Stimulated activated naive CD4-positive, alpha-beta T cell treated with Interleukin-2 at 50 U/mL for 16 hours (primary cell): ENCODE measurements at places on chromosomes 12 and 14.

GRCh38 chr14:55138091-55138490 is 9.0 kb downstream of the LGALS3 start:
- no peak for DNase-seq

DNA sequence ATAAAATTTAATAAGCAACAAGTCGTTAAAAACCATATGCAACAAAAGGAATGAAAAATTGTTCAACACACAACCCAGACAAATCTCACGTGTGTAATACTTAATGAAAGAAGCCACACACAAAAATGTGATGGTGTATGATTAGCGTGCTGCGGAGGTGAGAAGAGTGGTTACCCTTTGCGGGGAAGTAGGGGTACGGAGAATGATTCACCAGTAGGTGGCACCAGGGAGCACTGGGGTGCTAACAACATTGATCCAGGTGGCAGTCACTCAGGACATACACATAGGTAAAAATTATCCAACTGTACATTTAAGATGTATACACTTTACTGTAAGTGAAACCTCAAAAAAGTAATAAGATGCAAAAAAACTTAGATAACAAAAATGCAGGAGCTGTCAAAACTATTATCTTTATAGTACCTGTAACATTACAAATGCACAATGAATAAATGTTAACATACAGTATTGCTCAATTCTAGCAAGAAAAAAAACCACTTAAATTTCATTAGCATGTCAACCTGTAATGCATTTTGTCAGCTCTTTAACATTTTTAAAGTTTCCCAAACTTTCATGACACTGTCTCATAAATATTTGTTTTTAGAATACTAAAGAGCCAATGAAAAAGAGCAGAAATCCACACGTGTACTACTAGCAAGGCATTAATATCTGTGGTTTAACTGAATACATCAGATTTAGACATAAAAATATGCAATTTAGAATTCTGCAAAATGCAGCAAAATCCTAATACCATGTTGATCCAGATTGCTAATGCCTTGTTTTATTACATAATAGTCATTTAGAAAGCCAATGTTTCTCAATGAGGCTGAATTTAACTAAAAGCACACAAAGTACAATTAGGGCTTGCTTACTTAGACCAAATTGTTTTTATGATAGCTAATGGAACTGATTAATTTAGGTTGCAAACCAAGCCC is 46.7 kb downstream of the TMCC3 start:
- peak; percentile 23 for DNase-seq

DNA sequence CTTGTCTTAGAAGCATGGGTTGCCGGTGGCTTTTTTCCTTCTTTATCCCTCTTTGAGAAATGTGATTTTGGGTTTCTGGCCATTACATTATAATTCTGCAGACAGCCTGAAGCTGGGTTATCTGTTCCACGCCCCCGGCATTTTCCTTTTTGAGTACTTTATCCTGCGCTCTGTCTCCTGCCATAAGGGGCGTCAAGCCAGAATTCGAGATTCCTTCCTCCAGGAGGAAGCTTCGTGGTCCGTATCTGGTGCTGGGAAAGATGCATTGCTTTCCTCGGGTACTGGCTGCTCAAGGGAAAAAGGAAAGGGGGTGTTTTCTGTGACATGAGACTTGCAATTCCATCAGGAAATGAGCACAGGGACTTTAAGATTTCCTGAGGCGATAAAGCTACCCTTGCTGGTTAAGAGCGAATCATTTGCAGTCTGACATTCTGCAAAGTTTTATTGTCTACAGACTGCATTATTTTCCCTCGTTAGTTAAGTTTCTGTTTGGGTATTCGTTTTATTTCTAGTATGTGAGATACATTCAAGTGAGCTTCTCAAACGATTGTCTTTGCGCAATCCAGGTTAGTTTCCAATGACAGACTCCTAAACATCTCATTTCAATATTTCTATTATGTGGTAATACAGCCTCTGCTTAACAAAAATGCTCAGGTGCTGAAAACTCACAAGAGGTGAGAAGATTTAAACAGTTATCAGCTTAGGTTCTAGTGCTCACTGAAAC is 694 bp downstream of the AKAP5 start:
- no peak for DNase-seq

GRCh38 chr12:26648584-26648983 is 184.4 kb downstream of the ITPR2 start:
- DNase-seq: no peak

DNA sequence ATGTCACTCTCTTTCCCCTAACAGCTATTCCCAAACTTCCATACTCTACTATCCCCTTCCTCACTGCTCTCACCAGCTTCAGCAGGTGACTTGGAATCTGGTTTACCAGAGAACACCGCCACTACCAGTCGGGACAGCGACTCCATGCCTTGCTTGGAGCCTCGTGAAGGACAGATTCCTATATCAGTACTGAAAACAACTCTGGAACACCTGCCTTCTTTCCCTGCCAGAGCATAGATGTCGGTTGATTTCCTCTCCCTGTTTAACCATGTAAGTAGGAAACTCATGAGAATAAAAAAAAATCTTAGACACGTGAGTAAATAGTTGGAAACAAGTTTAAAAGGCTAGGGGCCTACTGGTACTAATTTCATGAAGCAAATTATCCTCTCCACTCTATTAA is 219.5 kb upstream of the ABCD2 start:
- no peak for DNase-seq

GRCh38 chr14:76933515-76933914 is 95.0 kb downstream of the IRF2BPL start:
- no peak for DNase-seq

- no peak for DNase-seq
These were observed 44.4 kb downstream of the RESF1 start for GRCh38 chr12:32003654-32004053.

DNA sequence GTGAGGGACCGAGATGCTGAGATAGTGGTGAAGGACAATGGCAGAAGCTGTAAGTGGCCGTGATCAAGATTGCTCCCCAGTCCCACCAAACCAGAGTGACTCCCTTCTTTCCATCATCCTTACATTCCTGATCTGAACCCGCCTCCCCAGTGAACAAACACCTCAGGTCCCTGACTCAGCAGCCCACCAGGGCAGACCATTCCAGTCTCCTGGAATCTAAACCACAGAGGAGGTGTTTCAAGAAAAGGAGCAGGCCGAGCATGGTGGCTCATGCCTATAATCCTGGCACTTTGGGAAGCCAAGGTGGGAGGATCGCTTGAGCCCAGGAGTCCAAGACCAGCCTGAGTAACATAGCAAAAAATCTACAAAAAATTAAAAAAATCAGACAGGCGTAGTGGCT is 6.6 kb downstream of the ERBB3 start:
- DNase-seq: no peak

DNA sequence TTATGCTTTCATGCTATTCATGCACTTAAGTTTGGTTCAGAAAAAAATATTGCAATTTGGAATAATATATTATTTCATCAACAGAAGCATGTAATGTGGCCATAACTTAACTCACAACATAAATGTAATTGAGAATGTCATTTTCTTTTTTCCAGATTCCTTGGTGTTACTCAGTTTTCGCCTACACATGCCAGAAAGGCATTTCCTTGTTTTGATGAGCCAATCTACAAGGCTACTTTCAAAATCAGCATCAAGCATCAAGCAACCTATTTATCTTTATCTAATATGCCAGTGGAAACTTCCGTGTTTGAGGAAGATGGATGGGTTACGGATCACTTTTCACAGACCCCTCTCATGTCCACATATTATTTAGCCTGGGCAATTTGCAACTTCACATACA is 14.4 kb downstream of the TRHDE start:
- DNase-seq: no peak

DNA sequence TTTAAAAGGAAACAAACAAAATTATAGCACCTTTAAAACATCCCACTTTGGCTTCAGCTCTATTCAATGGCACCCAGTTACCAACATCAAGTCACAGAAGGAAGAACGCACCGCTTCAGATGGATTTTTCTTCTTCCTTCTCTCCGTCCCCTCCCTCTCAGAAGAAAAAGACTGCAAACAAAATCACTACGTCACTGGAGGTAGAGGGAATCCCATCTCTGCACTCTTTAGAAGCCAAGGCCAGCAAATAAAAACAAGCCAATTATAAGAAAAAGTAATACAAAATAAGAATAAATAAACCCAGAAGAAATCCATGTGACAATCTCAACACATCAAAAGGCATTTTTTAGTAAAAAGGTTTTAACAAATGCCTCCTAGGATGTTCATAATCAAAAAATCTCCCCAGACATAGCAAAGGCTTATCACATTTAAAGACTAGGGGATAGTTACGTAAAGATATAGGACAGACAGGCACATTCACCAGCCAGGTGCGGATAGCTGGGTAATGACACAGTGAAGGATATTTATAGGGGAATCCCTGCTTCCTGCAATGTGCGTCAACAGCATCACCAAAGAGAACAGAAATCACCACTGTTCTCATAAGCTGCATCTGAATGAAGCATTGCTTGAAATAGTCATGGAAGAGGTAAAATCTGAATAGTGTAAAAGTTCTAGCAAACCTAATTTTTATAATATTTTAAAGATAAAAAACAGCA is 89.4 kb downstream of the R3HDM2 start:
- DNase-seq: no peak

- DNase-seq: no peak
These were observed 77.2 kb downstream of the RPL10L start for GRCh38 chr14:46574221-46574977.

- DNase-seq: no peak
These were observed 206.8 kb downstream of the DACT1 start for GRCh38 chr14:58844544-58844943.

DNA sequence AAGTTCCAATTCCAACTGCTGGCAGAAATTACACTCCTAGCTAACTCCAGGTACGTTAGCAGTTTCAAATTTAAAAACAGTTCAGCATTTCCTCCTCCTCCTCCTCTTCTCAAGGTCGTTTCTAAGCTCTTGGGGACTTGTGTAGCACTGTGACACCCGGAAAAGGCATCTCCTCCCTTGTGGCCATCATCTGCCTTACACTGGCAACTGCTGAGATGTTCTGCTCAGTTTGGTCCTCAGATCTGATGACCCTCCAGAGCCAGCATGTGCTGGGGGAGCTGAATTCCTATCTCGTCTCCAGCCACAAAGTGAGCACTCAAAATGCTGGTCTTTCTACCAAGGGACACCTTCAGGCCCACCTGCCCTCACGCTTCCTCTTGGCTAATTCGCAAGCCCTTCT is 43.5 kb upstream of the CDKN3 start:
- DNase-seq: no peak

DNA sequence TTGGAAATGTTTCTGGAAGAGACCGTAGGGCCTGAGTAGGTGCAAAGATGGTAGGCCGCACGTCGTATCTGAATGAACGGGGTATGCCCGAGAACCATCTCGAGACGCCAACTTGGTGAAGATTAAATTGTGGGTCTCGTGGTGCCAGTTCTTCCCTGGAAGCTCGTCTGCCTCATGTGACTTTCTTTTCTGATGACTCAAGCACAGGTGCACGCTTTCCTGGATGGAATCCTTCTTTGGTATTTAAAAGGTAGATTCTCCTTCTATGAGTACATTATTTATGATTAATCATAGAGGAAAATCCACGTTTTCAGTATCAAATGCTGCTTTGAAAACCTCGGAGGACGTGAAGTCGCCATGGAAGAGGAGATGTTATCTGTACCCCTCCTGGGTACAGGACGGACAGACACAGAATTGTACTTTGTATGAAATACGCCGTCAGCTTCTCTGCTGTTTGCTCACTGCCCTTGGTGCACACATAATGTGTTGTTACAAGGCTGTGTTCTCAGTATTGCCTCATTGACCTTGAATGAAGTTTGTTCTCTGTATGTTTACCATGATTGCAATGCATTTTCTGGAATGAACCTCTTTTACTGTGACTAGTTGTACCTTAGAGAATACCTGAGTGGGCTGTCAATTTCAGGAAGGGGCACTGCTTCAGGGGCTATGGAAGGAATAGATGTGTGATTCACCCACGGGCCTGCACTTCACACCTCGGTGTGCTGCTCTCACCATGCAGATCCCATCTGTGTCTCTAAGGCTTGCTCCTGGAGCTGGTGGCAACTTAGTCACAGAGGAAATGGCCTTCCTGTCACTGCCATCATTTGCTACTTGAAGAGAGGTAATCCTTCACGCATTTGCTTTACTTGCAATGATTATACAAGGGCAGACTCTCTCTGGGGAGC is 137.3 kb upstream of the RTL1 start:
- DNase-seq: no peak

- no peak for DNase-seq
These were observed 139.8 kb upstream of the SRRM4 start for GRCh38 chr12:118841588-118841987.
